Left forelimb (tissue), 1 donor: ENCODE measurements at places on chromosomes 7 and 10.

DNA sequence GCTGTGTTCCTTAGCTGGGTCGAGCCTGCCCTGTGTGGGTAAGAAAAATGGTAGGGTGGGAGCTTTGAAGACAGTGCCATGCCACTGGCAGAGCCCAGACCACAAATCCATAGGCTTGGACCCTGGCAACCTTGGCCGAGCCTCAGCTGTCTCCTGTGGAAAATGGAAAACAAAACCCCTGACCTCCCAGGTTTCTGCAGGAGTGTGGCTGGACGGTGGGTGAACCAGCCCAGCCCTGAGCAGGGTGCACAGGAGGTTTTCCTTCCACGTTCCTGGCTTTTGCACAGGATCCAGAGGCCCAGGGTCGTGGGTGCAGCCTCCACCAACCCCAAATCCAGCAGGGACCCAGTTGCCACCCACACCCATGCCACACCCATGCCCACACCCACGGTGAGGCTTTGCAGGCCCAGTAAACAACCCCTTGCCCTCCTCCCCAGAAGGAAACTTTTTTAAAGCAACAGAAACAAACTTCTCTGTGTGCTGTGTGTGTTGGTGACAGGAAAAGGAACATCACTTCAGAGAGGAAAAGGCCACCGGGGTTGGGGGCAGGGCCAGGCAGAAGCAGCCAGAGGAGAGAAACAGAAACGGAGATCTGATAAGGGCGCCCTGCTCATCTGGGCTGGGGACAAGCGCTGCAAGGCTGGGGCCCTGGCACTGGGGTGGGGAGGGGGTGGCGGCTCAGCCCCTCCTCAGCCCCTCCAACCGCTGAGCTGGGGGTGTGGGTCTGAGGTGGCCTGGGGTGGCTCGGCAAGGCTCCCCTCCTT lies 20.7 kb upstream of the ZMIZ1 start:
- peak; percentile 61 for DNase-seq

GRCh38 chr10:50541921-50542320 lies 81.8 kb downstream of the SGMS1 start:
- no peak for DNase-seq

- DNase-seq, result no peak
These were observed 53.9 kb downstream of the FGFR2 start for GRCh38 chr10:121544301-121544869.

DNA sequence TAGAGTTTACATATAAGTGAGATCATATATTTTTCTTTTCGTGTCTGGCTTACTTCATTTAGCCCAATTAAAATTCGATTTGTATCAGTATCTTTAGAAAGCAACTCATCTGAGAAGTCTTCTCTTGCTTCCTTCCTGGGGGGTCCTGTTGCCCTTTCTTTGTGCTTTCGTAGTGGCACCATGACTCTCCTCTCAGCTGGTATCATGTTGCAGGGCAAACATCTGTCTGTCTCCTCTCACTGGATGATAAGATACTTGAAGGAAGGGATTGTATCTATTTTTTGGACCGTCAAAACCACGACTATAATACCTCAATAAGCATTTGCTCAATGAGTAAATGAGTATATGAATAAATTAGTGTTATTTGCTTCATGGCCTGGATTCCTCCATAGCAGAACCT lies 382.5 kb upstream of the SORCS1 start:
- no peak for DNase-seq

DNA sequence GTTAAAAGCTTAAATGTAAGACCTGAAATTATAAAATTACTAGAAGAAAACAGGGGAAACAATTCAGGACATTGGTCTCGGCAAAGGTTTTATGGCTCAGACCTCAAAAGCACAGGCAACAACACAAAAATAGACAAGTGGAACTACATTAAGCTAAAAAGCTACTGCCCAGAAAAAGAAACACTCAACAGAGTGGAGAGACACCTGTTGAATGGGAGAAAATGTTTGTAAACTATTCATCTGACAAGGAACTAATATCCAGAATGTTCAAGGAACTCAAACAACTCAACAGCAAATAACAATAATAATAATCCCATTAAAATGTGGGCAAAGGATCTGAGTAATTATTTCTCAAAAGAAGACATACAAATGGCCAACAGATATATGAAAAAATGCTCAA lies 170.4 kb downstream of the FRMD4A start:
- no peak for DNase-seq

GRCh38 chr10:132698211-132698751 lies 87.7 kb downstream of the NKX6-2 start:
- DNase-seq, result peak; percentile 55

DNA sequence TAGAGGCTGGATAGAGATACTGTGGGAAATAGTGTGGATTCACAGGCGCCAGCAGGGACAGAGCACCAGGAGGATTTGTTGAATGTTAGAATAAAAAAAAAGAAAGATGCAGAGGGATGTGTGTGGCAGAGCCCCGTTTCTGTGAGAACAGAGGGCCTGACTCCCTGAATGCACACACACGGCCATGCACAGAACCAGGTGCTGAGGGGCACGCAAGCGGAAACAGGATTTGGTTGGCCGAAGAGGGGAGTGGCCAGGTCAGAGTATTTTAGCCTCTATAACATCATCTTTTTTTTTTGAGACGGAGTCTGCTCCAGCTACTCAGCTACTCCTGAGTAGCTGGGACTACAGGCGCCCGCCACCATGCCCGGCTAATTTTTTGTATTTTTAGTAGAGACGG lies 21.9 kb downstream of the IQCE start:
- no peak for DNase-seq

DNA sequence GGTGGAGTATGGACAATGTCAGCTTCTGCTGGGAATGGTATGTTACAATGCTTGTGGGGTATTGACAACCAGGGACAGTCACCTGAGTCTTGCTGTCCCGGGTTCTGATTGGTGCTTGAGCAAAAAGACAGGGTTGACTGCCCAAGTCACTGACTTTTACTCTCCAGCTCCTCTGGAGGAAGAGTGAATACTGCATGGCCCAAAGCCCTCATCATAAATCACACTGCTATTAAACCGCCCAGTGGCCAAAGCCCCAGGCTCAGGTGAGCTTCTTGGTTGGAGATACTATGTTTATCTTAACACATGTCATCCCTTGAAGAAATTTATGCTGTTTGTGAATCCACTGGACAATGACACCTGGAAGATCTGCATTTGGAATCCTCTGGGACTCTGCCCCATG lies 90.0 kb upstream of the IGFBP3 start:
- DNase-seq, result no peak

- DNase-seq, result no peak
These were observed 389.1 kb downstream of the XPNPEP1 start for GRCh38 chr10:109534193-109534592.
